ENCODE measurements at places on chromosomes 1 and 21. TPM values are rescaled to one million over a fixed set of nuclear protein-coding genes. Genes with fewer than 3 reads are reported as not detected.

- DNase-seq = no peak
These were observed 203.1 kb upstream of the CAMK1G start for GRCh38 chr1:209380420-209380819.

DNA sequence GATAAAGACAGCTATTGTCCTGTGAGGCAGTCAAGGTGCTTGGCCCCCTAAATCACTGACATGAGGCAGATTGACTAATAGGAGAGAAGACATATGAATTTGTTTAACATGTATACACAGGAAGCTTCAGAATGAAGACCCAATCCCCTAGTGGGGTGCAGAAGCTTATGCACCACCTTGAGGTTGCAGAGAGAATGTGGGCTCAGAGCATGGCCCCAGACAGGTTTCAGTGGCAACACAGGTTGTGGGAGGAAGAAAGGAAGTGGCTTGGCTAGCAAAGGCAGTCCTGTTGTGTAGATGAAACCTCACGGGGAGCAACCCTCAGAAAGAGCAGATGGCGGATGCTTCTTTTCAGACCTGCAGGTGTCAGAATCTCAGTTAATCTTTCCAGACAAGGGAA lies 37.0 kb upstream of the PARP1 start:
- DNase-seq = no peak

- DNase-seq = no peak
These were observed 39.6 kb upstream of the PRSS38 start for GRCh38 chr1:227775841-227776240.

DNA sequence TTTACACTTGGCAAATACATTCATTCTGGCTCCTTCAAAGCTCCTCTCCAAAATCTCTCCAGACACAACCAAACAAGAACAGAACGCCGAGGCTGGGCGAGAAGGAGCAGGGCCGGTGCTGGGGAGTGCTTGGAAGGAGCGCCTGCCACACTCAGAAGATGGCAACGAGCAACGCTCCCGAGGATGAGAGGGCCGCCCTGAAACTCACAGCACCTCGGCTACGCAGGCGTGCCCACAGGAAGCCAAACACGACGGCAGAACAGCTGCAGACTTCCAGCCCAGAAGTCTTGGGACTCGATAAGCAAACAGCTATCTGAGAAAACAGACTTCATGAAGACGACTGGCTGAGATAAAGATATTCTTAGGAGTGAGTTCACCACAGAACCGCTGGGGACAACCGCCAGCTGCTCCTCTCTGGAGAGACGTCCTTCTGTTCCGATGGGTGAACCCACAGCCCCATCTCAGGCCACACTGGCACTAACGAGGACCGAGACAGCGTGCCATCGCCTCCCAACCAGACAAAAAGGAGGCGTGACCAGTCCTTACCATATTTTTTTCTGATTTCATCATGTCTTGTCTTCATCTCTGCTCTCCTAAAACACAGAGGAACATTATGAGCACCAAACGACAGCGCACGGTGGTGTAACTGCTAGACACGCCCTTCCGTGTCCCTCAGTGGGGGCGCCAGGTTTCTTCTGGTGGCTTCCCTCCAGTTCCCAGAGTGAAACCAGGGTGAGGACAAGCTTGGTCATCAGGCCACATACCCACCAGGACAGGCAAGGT lies 18.6 kb downstream of the PTTG1IP start:
- no peak for DNase-seq

GRCh38 chr1:42737257-42737656 lies 2.8 kb downstream of the CLDN19 start:
- no peak for DNase-seq

DNA sequence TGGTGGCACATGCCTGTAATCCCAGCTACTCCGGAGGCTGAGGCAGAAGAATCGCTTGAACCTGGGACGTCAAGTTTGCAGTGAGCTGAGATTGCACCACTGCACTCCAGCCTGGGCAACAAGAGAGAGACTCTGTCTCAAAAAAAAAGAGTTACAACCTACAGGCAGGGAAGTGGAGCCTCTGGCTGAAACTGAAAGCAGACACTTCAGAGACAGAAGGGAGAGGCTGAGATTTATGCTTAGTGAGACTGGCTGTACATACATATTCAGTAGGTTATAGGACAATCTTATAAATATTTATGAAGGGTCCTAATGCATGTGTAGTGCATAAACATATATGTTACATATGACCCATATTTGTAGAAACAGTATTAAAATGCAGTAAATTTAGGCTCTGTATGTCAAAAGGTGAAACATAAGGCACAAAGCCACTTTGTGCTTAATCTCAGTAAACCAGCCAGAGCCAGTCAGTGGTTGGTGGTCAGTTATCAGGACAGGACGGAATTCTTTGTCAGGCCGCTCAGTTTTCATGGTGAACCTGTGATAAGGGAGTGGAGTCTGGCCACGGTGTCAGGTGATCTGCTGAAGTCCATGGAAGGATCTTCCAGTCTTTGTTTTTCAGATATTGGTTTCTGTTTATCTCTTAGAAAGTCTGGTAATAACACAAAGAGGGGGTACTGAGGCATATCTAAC lies 13.7 kb downstream of the RHEX start:
- DNase-seq = no peak

DNA sequence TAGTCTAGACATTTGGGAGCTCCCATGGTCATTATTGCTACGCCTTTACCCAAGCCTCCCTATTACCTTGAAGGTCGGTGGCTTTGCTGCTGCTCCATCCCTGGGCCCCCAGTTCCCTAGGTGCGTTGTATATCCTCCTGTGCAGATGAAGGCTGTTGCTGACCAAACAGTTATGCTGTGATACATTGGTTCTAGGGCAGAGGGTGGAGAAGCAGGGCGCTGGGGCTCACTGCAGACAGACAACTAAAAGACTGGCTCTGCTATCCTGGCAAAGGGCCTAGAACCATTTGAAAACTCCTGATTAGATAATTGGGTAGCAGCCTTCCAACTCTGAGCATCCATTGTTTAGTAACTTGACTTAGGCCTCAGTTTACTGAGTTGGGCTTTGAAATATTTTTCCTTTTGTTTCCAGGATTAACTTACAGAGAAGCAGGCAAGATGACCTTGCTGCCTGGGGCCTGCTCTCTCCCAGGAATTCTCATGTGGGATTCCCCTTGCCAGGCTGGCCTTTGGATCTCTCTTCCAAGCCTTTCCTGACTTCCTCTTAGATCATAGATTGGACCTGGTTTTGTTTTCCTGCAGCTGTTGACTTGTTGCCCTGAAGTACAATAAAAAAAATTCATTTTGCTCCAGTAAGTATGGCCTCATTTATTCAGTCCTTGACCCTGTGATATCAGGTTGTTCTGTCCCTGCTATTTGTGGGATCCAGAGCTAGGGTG lies 15.5 kb downstream of the CHI3L2 start:
- no peak for DNase-seq

DNA sequence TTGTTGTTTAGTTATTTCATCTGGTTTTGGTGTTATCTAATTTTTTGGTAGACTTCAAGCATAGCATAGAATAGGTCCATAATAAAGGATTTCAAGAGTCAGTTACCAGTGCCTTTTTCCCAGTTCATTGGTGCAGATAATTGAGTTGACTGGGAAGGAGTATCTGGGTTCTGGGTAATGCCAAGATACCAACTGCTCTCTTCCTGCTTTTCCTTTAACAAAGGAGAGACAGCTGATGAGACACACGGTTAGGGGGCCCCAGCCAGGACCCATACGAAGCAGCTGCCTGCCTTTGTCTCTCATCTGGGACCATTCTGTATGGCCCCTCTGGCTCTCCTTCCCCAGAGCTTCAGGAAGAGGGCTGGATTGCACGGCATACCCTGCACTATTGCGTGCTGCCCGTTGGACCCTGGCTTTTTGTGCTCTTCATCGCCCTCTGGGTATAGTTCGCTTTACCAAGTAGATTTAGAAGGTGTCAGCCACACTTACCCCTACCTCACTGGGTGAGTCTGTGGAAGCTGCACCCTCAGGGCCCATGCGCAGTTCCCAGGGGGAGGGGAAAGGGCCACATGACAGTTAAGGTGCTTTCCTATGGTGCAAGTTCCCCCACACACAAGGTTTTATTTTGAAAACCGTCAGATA lies 7.0 kb downstream of the NAV1 start:
- no peak for DNase-seq

DNA sequence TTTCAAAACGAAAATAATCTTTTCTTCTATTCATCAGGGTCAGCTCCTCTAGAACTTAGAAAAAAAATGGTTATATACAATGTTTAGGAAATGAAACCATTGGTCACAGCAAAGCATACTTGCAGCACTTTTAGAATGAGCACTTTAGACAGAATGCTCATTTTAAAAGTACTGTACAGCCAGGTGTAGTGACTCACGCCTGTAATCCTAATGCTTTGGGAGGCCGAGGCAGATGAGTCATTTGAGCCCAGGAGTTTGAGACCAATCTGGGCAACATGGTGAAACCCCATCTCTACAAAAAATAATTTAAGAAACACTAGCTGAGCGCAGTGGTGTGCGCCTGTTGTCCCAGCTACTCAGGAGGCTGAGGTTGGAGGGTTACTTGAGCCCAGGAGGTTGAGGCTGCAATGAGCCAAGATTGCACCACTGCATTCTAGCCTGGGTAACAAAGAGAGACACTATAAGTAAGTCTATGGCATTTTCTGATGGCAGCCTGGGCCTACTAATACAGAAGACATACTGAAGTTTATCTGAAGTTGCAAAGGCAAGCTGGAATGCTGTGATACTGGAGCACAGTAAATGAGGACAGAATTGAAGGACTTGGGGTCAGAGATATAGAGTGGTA lies 48.9 kb upstream of the ZNF326 start:
- DNase-seq = no peak

DNA sequence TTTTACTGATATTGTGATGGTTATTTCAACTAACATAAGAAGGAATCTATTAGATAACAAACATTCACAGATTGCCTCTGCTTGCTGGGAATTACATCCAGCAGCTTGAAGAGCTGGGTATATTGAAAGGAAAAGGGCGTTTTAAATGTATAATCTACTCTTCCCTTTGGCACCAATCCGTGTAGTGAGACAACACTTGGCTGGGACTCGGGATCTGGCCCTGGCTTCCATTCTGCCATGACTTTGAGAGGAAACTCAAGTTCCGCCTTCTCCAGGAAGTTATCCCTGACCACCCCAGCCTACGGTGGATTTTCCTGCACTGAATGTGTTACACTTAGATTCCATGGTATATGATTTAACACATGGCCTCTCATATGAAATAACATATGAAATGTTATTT lies 86.9 kb upstream of the UBE2U start:
- no peak for DNase-seq

DNA sequence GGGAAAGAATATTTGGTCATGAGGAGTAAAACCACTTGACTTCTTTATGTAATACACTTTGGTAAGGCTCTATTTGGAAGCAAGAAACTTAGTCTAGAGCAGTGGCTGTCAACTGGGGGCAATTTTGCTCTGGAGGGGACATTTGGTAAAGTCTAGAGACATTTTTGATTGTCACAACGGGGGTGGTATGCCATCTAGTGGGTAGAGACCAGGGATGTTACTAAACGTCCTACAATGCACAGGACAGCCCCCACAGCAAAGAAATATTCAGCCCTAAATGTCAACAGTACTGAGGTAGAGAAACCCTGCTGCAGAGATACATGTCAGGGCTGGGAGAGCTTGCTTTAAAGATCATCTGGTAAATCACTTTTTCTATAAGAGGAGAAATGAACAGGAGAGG lies 13.5 kb downstream of the FUCA1 start:
- no peak for DNase-seq

GRCh38 chr1:167301355-167301754 lies 80.7 kb downstream of the POU2F1 start:
- DNase-seq = no peak

DNA sequence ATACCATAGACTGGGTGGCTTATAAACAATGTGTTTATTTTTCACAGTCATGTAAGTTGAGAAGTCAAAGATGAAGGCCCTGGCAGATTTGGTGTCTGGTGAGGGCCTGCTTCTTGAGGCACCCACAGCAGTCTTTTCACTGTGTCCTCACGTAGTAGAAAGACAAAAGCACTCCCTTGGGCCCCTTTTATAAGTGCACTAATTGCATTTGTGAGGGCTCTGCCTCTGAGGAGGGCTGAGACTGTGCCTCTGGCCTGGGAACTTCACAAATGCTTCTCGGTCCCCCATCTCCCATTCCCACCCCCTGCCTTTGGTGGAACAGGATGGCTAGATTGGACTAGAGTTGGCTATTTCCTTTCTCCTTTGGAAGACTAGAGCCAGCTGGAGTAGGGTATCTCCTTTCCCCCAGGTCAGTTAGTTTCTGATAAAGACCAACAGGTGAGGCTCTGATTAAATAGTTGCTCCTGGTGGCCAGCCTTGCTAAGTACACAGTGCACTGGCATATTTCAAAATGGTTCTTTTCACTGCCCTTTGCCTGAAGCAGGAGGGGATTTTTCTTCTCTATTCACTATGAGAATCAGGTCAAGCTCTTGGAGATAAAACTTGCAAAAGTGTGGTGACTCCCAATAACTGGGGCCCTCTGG lies 82.9 kb downstream of the PLPPR4 start:
- no peak for DNase-seq

DNA sequence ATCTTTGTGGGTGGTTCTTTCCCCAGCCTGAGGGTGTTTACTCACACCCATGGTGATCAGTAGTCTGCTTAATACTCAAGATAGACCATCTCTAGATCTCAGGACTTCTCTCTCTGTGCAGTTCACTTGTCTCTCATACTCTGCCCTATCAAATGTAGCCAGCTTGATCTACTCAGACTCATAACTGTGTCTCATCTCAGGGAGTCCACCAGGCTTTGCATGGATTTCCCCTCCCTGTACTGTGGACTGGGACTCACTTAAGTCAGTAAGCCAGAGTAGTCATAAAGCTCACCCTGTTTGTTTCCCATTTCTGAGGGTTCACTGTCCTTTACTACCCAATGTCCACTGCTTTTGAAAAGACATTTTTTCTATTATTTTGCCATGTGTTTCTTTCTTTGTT lies 41.8 kb downstream of the LYPLAL1 start:
- DNase-seq = no peak

- peak; percentile 42 for DNase-seq
These were observed 8.6 kb downstream of the KCNC4 start for GRCh38 chr1:110218739-110219138.

DNA sequence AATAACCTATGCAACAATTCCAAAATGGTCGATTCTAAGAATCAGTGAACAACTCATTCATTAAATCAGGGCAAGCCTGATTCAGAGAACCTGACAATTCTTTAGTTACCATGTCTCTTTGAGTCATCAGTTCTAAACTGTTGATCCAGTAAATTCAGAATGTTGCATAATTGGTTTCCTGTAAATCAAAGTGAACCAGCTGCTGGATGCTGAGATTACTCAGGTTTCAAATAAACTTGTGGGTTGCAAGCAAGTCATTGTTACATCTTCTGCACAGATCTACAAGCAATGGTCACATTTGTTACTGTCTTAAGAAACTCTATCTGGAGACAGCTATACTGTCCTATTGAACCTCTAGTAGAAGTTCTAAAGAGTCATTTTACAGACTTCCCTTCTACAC lies 16.5 kb downstream of the PLA2G2D start:
- DNase-seq = no peak

Gene ITSN1
- 116 TPM for total RNA-seq

Gene RAP1GAP
- total RNA-seq = 16.1 TPM

Gene MAN1C1
- total RNA-seq = 4.8 TPM

Gene NR5A2
- total RNA-seq = 23.2 TPM

Gene PEAR1
- 0.20 TPM for total RNA-seq

Gene FAM72C
- total RNA-seq = 2.0 TPM

Gene TRAF3IP3
- total RNA-seq = not detected
